ENCODE measurements at places on chromosomes 6 and 20. TPM values are rescaled to one million over a fixed set of nuclear protein-coding genes. Genes with fewer than 3 reads are reported as not detected.

DNA sequence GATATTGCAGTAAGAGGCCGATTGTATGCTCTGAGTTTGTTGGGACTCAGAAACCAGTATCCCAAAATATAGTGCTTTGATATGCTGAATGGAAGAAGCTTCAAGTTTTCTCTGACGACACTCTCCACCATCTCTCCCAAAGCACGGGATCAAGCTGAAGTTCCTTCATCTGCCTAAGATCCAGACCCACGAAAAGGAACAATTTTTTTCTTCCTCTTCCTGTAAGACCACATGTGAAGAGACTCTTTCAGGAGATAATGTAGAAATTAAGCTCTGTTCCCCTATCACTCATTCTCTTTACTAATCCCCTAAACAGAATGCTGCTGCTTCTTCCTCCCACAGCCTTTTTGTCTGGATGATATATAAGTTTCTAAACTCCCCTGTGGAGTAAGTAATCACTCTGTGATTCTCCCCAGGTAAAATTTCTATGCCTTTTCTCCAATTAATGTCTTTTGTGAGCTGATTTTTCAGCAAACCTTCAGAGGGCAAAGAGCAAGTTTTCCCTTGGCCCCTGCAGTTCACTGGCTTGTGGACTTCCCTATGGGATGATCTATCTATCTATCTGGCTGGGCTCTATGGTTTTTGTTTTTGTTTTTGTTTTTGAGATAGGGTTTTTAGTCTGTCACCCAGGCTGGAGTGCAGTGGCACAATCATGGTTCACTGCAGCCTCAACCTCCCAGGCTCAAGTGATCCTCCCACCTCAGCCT, 13.5 kb upstream of the PNRC1 start:
- no peak for DNase-seq

GRCh38 chr6:14721103-14721758, 524.6 kb upstream of the JARID2 start:
- DNase-seq: no peak

- peak; percentile 27 for DNase-seq
Observed at GRCh38 chr6:74879234-74879633, 326.6 kb downstream of the COL12A1 start.

GRCh38 chr6:89952105-89952671, 57.9 kb downstream of the GJA10 start:
- DNase-seq: no peak

DNA sequence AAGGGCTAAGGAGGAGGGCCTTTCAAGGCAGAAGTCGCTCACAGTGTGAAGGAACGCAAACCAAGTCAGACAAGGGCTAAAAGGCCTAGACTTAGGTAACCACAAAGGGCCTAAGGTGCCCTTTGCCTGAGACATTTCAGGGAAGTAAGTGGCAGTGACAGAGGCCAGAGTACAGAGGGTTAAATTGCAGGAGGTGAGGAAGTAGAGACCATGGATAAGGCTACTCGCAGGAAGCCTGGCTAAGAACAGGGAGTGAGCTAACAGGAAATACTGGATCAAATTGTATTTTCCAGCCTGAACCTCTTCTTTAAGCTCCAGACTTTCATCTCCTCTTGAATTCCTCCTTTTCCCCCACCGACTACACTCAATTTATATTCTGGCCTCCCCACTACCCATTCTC, 16.6 kb downstream of the ZHX3 start:
- no peak for DNase-seq

DNA sequence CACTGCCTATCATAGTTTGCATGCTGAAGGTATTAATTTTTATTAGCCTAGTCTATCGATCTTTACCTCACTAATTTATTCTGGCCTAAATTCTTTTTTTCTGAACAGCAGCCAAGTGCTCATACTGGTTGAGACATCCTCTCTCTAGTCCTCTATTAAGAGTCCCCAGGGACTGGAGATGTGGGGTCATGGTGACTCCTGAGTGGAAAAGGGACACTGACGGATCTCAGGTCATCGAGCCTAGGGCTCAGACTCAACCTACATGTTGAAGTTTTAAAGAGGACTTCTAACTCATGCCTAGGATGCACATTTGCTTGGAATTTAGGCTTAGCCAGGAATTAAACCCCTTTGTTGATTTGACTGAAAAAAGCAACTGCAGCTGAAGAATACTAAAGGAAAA, 378.1 kb downstream of the BTBD9 start:
- no peak for DNase-seq

GRCh38 chr6:39396854-39397253, 74.4 kb upstream of the KCNK16 start:
- DNase-seq: no peak

- DNase-seq: no peak
Observed at GRCh38 chr6:69096681-69097080, 461.6 kb downstream of the ADGRB3 start.

- no peak for DNase-seq
Observed at GRCh38 chr20:6579824-6580223, 187.7 kb upstream of the BMP2 start.

DNA sequence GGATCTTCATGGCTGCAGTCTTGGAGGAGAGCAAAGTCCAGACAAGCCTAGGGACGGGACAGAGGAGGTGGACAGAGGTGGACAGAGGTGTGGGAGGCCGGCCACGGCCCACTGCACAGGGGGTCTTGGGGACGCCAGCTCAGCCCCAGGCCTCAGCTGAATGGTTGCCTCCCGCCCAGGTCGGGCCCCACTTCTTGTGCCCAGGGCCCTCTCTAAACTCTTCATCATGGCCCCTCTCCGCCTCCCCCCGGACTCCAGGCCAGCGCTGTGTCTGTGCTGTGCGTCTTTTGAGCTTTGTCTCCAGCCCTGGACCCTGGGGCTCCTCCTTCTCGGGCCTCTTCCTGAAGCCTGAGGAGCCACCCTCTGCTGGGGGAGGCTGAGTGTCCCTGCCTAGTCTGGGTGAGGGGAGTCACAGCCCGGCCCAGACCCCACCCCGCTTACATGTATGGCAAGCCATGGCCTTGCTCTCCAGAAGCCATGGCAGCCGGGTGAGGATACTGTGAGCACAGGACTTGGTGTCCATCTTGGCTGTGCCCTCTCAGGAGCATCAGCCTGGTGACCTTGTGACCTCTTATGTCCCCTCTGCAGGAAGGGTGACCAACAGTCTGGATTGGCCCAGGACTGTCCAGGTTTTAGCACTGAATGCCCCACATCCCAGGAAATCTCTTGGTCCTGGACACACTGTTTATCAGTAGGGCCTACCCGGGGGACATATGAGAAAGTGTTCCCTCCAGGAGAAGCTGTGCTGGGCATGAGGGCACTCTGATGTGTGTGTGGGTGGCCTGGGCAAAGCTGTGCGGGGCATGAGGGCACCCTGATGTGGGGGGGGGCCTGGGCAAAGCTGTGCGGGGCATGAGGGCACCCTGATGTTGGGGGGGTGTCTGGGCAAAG, 9.4 kb upstream of the NPBWR2 start:
- DNase-seq: no peak

Gene CLPSL2
- not detected for total RNA-seq

Gene RAB5IF
- total RNA-seq: 173 TPM
